ENCODE measurements at places on chromosomes 1 and 21.

DNA sequence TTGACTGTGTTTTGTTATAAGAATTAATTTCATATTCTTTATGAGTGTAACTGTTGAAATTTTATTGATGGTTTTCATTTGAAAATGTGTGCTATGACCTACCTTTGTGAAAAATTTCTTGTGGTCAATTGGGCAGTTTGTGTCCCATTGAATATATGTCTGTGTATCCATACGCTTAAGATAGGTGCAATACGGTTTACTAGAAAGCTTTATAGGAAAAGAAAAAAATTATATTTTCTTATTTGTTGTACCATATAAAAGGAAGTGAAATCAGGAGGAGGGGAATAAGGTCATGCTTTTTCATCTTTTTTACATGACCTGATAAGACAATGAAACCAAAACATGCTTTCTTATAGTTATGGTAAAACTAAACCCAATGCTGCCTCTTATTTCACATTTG lies 807.7 kb downstream of the USP25 start:
- no peak for DNase-seq

DNA sequence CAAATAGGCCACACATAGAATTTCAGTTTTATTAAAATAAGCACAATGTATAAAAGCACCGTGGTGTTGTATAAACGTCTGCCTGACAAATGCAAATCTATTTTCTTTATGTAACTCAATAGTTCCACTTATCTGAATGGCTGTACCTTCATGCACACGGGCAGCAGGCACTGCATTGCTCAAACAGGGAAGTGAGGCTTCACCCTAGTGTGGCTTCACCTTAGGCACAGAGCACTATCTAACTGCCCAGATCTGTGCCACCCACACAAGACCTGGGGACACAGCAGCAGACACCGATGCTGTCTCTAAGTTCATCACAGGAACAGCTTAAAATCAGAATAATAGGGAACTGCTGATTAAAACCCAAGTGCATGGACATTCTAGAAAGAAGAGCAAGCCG lies 6.0 kb upstream of the KNCN start:
- no peak for DNase-seq

- no peak for DNase-seq
Measured at GRCh38 chr1:90387805-90388204, 329.3 kb downstream of the BARHL2 start.

DNA sequence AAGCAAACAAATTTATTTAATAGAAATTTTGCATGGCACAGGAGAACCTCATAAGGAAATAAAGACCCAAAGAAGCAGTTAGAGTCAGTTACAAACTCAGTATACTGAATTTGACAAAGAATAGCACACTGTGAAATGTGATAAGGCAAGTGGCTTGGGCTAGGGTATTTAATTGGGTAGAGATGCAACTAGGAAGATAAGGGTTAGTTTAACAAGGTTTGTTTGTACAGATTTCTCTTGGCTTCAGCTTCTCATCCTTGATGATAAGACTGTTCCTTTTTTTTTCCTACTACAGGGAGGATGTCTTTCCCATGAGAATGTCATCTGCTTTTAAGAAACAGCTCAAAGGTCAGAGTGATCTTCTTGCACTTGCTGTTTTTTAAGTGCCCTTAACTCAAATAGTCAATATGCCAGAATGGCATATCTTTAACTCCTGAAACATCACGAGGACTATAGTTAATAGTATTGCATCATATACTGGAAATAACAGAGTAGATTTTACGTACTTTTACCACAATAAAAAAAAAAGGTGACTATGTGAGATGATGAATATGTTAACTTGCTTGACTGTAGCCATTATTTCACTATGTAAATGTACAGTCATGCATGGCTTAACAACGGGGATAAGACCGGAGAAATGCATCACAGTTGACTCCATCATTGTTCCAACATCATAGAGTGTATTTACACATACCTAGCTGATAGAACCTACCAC lies 9.2 kb upstream of the TRAF3IP3 start:
- DNase-seq, result no peak

- DNase-seq, result no peak
Measured at GRCh38 chr1:235025422-235025984, 103.1 kb downstream of the TOMM20 start.

GRCh38 chr21:38505654-38506523 lies 7.6 kb upstream of the ERG start:
- DNase-seq, result no peak

DNA sequence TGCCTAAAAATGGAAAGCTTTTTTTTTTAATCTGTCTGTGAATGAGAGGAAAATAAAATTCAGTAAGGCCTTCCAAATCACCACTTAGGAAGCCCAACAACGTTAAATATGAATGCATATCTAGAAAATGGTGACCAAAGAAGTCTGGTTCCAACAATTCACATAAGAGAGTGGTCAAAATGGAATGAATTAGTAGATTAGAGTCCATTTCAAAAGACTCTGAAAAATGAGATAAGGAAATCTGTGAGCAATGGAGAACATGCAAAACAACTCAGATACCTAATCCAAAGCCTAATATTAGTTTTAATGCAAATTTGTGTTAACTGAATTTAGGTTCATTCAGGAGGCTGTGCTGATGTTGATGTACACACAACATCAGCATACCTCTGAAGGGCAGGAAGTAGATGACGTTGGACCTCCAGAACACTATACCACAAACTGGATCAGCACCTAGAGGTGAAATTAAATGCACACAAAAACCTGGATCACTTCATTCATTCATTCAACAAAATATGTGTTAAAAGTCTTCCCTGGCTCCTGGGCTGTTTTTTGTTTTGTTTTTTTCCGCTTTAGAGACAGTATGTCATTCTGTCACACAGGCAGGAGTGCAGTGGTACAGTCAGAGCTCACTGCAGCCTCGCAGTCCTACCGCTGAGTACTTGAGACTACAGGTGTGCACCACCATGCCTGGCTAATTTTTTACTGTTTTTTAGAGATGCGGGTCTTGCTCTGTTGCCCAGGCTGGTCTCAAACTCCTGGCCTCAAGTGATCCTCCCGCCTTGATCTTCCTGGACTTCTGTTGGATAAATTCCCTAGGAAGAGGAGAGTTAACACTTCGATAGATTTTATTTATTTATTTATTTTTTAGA lies 4.9 kb upstream of the BRWD1 start:
- no peak for DNase-seq

GRCh38 chr1:112188611-112189010 lies 199.1 kb upstream of the KCND3 start:
- DNase-seq, result no peak

DNA sequence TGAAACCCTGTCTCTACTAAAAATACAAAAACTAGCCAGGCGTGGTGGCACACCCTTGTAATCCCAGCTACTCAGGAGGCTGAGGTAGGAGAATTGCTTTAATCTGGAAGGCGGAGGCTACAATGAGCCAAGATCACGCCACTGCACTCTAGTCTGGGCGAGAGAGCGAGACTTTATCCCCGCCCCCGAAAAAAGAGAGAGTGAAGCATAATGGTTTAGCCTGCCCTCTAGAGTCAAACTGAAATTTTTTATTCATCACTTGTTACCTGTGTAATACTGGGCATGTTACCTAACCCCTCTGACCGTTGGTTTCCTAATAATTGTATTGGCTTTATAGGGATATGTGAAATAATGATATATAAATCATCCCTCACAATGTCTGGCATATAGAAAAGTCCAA lies 18.8 kb downstream of the GPR52 start:
- DNase-seq, result no peak
